ENCODE measurements at places on chromosomes 13 and 19.

DNA sequence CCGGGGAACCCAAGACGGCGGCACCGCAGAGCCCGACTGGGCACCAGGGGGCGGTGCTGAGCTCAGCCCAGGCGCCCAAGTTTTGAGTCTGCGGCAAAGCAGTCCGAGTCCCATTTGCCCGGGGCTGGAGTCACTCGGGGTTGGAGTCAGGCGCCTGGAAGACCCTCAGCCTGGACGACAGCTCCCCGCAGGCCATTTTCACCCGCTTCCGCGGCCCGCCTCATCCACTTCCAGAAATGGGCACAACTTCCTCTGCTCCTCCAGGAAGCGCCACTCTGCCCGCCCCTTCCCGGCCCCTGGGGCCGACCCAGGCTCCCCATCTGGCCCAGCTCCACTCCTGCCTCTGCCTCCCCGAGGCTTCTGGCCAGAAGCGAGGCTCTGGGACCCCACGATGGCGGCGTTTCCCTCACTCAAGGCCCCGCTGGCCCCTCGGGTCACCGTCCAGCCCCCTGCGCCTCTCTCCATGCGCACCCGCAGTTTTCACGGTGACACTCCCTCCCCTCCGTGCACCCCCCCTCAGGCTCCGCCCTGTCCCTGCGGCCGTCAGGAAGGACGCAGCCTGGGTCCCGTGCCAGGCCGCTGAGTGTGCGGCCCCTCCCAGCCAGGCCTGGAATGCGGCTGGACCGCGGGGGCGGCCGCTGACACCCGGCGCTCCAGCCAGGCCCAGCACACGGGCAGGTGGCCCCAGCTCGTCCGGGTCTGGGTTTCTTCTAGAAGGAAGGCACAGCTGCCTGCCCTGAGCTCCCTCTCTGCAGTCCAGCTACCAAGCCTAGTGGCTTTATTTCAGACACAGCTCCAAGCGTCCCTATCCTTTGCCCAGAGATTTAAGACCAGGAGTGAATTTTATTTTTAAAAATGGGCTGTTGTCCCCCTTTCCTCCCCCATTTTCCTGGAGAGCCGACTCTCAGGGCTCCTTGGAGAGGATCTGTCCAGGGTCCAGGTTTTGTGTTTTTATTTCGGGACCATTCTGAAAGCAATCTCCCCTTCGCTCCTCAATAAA, 4.7 kb downstream of the SERTAD1 start:
- DNase-seq = peak; percentile 98

DNA sequence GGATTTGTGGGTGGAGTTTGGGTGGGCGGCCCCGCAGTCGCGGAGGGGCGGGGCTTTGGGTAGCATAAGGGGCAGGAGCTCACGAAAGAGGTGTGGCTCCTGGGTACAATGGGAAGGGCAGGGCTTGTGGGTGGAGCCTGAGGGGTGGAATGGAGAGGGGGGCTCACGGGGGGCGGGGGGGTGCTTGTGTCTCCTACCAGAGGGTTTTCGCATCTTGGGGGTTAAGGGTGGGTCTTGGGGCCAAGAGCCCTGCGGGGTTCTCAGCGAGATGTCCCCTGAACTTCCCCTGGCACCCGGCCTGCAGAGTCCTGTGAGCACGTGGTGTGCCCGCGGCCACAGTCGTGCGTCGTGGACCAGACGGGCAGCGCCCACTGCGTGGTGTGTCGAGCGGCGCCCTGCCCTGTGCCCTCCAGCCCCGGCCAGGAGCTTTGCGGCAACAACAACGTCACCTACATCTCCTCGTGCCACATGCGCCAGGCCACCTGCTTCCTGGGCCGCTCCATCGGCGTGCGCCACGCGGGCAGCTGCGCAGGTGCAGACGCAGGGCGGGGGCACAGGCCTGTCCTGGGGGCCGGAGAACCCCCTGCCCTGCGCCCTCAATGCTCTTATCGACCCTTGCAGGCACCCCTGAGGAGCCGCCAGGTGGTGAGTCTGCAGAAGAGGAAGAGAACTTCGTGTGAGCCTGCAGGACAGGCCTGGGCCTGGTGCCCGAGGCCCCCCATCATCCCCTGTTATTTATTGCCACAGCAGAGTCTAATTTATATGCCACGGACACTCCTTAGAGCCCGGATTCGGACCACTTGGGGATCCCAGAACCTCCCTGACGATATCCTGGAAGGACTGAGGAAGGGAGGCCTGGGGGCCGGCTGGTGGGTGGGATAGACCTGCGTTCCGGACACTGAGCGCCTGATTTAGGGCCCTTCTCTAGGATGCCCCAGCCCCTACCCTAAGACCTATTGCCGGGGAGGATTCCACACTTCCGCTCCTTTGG, 5.1 kb downstream of the FSTL3 start:
- no peak for DNase-seq

DNA sequence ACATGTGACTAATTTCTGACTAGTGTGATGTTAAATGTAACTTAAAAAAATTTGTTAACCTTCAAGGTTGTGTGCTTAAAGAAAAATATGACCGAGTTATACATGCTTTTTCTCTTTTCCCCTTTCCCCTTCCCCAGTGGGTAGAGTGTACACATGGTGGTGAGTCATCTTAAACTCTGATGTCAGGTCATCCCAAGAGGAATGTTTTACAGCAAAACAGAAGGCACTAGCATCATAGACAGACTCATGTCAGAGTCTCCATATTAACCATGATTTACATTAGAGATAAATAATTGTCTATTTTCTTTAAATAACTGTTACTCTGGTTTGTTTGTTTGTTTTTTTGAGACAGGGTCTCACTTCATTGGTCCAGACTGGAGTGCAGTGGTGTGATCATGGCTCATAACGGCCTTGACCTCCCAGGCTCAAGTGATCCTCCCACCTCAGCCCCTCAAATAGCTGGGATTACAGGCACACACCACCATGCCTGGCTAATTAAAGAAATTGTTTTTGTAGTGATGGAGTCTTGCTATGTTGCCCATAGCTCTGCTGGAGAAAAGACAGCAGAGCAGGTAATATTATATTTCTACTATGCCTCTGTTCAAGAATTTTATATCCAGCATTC, 160.4 kb upstream of the PCDH9 start:
- DNase-seq = no peak

GRCh38 chr19:27738569-27739193, 1474.3 kb downstream of the UQCRFS1 start:
- DNase-seq = peak; percentile 55

GRCh38 chr13:48976576-48977285, 1.0 kb downstream of the FNDC3A start:
- DNase-seq = no peak

- DNase-seq = no peak
These were observed at the start of gene OLFM4 for GRCh38 chr13:53028637-53029203. Gene OLFM4 (plus strand): TSS chr13:53028813. CDS start chr13:53028837, 24 bp downstream.

DNA sequence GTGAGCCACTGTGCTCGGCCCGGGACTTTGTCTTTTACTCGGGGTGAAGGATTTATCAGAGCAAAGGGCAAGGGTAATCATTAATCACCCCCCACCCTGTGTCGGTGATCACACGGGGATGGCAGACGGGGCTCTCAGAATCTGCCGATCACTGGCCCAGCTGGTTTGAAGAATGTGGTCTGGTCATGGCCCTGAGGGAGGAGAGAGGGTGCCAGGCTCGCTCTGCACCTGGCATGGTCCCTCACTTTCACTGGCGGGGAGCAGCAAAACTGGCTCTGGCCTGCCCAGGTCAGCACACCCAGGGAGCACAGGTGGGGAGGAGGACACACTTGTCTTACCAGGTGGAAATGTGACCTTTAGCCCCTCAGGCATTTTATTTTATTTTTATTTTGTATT, 10.2 kb downstream of the REEP6 start:
- DNase-seq = no peak

GRCh38 chr13:19984430-19985218, 26.1 kb downstream of the ZMYM2 start:
- no peak for DNase-seq

GRCh38 chr19:38417544-38418506, 8.2 kb downstream of the RASGRP4 start:
- DNase-seq = no peak

- DNase-seq = no peak
These were observed 3.7 kb downstream of the USHBP1 start for GRCh38 chr19:17260842-17261325.

DNA sequence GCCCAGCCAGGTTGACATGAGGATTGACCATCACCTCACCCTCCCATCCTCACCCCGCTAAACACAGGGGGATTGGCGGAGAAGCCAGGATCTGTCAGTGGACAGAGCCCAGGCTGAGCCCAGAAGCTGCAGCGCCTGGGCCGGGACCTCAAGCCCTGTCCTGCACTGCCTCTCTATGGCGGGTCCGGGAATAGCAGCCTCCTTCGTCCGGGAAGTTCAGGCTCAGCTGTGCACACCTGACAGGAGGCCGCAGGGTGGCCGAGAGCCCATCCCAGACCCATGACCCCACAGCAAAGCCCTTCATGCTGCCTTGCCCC, 67.8 kb downstream of the SPACA7 start:
- peak; percentile 90 for DNase-seq

DNA sequence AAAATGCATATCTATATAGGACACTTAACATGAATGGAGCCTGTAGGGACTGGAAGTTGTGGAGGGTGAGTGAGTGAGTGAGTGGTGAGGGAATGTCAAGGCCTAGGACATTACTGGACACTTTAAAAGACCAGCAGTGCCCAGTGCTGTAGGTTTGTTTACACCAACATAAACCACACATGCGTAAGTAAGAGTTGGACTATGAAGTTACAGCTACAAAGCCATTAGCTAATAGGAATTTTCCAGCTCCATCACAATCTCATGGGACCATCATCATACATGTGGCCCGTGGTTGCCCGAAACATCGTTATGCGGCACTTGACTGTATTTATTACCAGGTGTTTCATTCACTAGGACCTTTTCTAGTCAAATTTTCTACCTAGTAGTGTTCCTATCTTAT, 49.2 kb downstream of the LATS2 start:
- DNase-seq = no peak

DNA sequence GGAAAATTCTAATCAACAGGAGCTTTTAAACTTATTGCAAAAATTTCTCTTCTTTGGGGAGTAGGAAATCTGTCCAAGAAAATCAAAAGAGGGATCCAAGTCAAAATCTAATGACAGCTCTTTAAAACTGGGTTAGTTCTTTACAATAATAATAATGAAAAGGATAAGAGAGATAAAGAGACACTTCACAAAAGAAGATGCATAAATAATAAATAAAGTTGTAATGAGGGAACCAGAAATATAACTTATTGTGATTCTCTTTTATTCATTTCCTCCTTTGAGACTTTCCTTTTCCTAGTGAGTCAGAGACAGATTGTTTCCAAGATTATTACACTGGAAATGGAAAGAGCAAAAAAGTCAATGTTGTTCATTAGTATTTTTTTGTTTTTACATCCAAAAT, 1029.3 kb downstream of the PCDH17 start:
- DNase-seq = no peak

- DNase-seq = no peak
These were observed 3.6 kb downstream of the UQCR11 start for GRCh38 chr19:1601613-1602064.

- DNase-seq = no peak
These were observed 1516.3 kb upstream of the MIR17HG start for GRCh38 chr13:89831157-89831556.

GRCh38 chr19:32702010-32702409, 10.4 kb downstream of the NUDT19 start:
- no peak for DNase-seq

GRCh38 chr13:22454586-22454985, 726.2 kb upstream of the SGCG start:
- DNase-seq = no peak

DNA sequence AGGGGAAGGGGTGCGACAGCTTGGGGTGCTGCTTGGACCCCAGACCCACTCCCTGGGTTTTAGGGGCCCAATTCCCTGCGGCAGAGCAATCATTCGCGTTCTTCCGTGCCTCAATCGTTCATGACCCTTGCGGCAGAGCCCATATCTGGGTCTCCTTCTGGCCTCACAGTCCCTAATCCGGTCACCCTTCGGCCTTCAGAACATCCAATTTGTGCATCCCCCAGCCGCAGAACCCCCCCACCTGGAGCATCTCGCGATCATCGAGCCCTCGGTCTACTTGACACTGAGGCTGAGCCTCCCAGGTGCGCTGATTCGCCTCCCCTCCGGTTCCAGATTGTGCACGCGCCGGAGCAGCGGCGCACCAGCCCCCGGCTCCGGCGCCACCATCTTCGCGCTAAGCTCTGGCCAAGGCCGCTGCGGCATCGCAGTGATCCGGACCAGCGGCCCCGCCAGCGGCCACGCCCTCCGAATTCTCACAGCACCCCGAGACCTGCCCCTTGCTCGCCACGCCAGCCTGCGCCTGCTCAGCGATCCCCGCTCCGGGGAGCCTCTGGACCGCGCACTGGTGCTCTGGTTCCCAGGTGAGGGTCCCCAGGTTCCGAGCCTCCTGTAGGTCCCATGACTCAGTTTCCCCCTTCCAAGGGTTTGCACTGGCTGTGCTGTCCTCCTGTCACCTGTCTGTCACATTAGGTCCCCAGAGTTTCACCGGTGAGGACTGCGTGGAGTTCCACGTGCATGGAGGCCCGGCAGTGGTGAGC, 501 bp downstream of the GTPBP3 start:
- no peak for DNase-seq

GRCh38 chr13:99724633-99725517, 223.6 kb downstream of the TM9SF2 start:
- no peak for DNase-seq

DNA sequence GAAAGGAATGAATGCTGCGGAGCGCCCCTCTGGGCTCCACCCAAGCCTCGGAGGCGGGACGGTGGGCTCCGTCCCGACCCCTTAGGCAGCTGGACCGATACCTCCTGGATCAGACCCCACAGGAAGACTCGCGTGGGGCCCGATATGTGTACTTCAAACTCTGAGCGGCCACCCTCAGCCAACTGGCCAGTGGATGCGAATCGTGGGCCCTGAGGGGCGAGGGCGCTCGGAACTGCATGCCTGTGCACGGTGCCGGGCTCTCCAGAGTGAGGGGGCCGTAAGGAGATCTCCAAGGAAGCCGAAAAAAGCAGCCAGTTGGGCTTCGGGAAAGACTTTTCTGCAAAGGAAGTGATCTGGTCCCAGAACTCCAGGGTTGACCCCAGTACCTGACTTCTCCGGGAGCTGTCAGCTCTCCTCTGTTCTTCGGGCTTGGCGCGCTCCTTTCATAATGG, 8.6 kb downstream of the PDX1 start:
- no peak for DNase-seq

DNA sequence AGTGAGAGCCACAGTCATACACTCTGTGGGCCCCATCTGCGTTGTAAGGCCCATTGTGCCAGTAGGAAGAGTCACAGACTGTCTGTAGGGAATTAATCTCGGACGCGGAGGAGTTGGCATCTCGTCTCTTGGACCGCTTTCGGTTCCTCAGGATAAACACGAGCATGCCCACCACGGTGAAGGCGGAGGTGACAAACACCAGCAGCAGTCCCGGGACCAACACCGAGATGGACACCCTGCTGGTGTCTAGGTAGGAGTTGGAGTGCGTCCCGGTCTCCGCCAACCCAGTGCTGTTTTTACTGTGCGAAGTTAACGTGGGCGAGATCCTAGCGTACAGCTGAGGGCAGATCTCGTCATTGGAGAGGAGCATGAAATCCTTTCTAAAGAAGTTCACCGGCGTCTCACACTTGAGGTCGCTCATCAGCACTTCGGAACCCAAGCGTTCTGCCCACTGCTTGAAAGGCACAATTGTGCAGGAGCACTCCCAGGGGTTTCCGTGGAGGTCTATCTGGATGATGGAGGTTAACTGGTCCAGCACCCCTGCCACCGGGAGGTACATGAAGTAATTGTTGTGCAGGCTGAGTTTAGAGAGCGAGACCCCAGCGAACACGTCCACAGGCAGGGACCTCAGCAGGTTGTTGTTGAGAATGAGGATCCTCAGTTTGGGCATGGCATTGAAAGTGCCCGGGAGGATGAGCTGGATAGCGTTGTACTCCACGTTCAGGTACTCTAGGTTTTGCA, 2.7 kb downstream of the SLITRK1 start:
- no peak for DNase-seq

GRCh38 chr13:40648040-40648439, 18.4 kb downstream of the FOXO1 start:
- DNase-seq = no peak

Data from mesenteric fat pad (tissue), 1 donor.